ENCODE measurements at places on chromosomes 13 and 19.

- H3K4me1 ChIP-seq: no peaks in the 10 kb centered on the region
- DNase-seq: no peak
- H3K27ac ChIP-seq: no peak overlapping the region
- H3K27me3 ChIP-seq: no peaks in the 10 kb centered on the region
- H3K36me3 ChIP-seq: no peaks in the 10 kb centered on the region
Observed at GRCh38 chr13:67943116-67943515, 713.0 kb upstream of the PCDH9 start.

DNA sequence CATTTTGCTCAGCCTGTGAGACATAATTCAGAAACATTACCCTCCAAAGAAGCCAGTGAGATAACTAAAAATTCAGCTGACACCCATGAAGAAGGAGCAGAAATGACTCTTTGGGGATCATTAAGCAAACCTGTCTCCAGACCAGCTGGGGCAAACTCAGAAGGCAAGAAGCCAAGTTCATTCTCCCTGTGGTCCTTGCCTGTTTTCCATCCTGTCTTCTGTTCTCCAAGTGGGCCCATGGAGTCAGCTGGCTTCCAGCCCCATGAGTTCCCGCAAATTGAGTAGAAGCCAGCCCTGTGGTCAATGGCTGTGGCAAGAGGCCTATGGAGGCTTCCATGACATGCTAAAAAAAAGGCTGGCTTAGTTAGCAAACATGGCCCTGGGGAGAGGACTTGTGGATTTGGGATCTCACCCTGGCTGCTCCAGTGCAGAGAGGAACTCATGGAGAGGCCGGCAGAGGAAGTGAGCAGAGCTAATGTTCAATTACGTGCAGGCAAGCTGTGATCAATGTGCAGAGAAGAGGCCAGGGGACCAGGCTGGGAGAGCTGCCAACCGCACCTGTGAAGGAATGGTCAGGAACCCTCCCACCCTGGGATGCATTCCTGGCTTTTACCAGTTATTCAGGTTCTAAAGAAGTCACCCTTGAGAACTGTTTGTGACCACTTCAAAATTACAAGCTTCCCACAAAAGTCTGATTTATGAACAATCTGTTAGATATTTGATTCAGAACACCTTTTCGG, 229.1 kb downstream of the TSHZ3 start:
- DNase-seq: no peak
- no peak overlapping the region for H3K4me3 ChIP-seq
- no peaks in the 10 kb centered on the region for H3K4me1 ChIP-seq
- H3K27ac ChIP-seq: no peak overlapping the region

DNA sequence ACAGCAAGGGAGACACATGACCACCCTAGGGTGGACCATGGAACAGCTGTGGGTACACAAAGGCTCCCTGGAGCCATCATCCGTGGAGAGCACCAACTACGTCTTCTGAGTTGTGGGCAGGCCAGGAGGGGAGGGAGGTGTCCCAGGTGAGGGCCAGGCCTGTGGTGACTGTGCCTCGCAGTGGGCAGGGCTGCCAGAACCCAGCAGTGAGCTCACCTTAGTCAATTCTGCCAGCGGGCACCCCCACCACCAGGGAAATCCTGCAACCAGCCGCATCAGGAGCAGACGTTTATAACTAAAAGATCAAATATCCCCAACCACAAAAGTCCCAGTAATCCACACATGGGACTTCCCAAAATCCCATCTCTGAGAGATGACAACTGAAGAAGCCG, 19.6 kb downstream of the ELL start:
- H3K4me1 ChIP-seq: peaks cover 99% of the 10 kb centered on the region
- H3K4me3 ChIP-seq: no peak overlapping the region
- no peaks in the 10 kb centered on the region for H3K36me3 ChIP-seq
- H3K27ac ChIP-seq: peak overlapping the region; percentile 63

GRCh38 chr19:2602391-2603181, 99.9 kb downstream of the GNG7 start:
- no peaks in the 10 kb centered on the region for H3K27me3 ChIP-seq
- H3K4me1 ChIP-seq: no peaks in the 10 kb centered on the region
- DNase-seq: no peak
- no peak overlapping the region for H3K4me3 ChIP-seq
- H3K27ac ChIP-seq: no peak overlapping the region

GRCh38 chr13:44131069-44131614, 242.5 kb upstream of the SERP2 start:
- H3K36me3 ChIP-seq: no peaks in the 10 kb centered on the region
- H3K4me1 ChIP-seq: no peaks in the 10 kb centered on the region
- peaks cover 13% of the 10 kb centered on the region for H3K27me3 ChIP-seq
- DNase-seq: no peak
- no peak overlapping the region for H3K27ac ChIP-seq

GRCh38 chr19:7603919-7604318, 8.3 kb downstream of the CAMSAP3 start:
- no peaks in the 10 kb centered on the region for H3K36me3 ChIP-seq
- DNase-seq: no peak
- no peaks in the 10 kb centered on the region for H3K27me3 ChIP-seq
- H3K4me3 ChIP-seq: no peak overlapping the region

- peaks cover 19% of the 10 kb centered on the region for H3K27me3 ChIP-seq
- no peaks in the 10 kb centered on the region for H3K36me3 ChIP-seq
- H3K4me1 ChIP-seq: peaks cover 2% of the 10 kb centered on the region
- DNase-seq: no peak
- H3K4me3 ChIP-seq: no peak overlapping the region
Observed at GRCh38 chr13:51955816-51956603, 55.2 kb downstream of the ATP7B start.

- no peak overlapping the region for H3K4me3 ChIP-seq
- no peak overlapping the region for H3K27ac ChIP-seq
- H3K36me3 ChIP-seq: no peaks in the 10 kb centered on the region
- H3K4me1 ChIP-seq: peaks cover 16% of the 10 kb centered on the region
Observed at GRCh38 chr13:98507282-98507797, 69.6 kb downstream of the STK24 start.

DNA sequence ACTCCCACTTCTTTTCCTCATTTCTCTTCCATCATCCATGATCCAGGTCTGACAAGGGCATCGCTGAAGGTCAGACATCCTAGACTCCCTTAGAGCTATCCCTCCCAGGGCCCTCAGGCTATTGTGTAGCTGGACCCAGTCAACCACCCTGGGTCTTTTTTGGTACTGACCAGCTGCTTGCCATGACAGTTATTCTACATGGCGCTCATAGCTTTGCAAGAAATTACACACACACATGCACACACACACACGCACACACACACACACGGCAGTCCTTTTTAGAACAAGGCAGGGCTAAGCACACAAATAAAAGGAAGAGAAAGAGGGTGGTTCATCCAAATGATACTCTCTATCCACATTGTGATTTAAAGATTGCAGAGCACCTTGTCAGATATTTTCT, 18.3 kb downstream of the SIAH3 start:
- no peak overlapping the region for H3K27ac ChIP-seq
- DNase-seq: no peak
- H3K36me3 ChIP-seq: no peaks in the 10 kb centered on the region
- H3K4me1 ChIP-seq: no peaks in the 10 kb centered on the region
- no peaks in the 10 kb centered on the region for H3K27me3 ChIP-seq

- H3K4me1 ChIP-seq: no peaks in the 10 kb centered on the region
- no peak for DNase-seq
- no peak overlapping the region for H3K4me3 ChIP-seq
Observed at GRCh38 chr13:22926748-22927400, 253.9 kb upstream of the SGCG start.

GRCh38 chr19:41264581-41265394, 616 bp downstream of the HNRNPUL1 start:
- H3K4me3 ChIP-seq: peak overlapping the region; percentile 60
- peak overlapping the region; percentile 97 for H3K27ac ChIP-seq
- peaks cover 26% of the 10 kb centered on the region for H3K36me3 ChIP-seq
- peaks cover 10% of the 10 kb centered on the region for H3K4me1 ChIP-seq
- peak; percentile 26 for DNase-seq

- H3K4me3 ChIP-seq: no peak overlapping the region
- no peak overlapping the region for H3K27ac ChIP-seq
- no peaks in the 10 kb centered on the region for H3K4me1 ChIP-seq
- H3K27me3 ChIP-seq: no peaks in the 10 kb centered on the region
- H3K36me3 ChIP-seq: no peaks in the 10 kb centered on the region
- no peak for DNase-seq
Observed at GRCh38 chr13:59774491-59774971, 389.2 kb downstream of the DIAPH3 start.

GRCh38 chr19:55372316-55373081, 2.2 kb upstream of the IL11 start:
- H3K4me3 ChIP-seq: no peak overlapping the region
- H3K27me3 ChIP-seq: peaks cover 4% of the 10 kb centered on the region
- H3K27ac ChIP-seq: no peak overlapping the region
- no peaks in the 10 kb centered on the region for H3K4me1 ChIP-seq

DNA sequence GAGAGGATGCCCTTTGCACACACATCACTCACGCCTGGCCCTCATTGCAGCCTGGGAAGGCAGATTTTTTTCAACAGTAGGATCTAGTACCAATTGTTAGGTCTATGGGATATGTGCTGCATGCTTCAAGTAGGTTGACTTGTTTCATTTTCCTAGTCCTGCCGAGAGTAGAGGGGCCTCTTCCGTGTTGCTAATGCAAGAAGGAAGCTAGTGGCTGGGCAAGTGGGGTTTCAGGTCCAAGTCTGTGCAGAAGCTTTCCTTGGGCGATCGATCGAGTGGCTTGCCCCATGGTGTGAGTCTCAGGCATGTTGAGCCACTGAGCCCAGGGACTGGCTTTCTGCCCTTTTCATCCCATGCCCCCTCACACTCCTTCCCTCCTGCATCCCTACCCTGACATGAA, 13.7 kb downstream of the ILF3 start:
- H3K4me1 ChIP-seq: peaks cover 50% of the 10 kb centered on the region
- H3K27ac ChIP-seq: no peak overlapping the region
- H3K36me3 ChIP-seq: peaks cover 12% of the 10 kb centered on the region
- DNase-seq: no peak

GRCh38 chr19:47436712-47437401, 17.5 kb upstream of the MEIS3 start:
- DNase-seq: peak; percentile 77
- H3K27ac ChIP-seq: no peak overlapping the region
- peaks cover 83% of the 10 kb centered on the region for H3K27me3 ChIP-seq
- H3K4me3 ChIP-seq: no peak overlapping the region
- no peaks in the 10 kb centered on the region for H3K36me3 ChIP-seq
- H3K4me1 ChIP-seq: peaks cover 23% of the 10 kb centered on the region

GRCh38 chr19:45448887-45449299, 18.9 kb upstream of the FOSB start:
- peaks cover under 1% of the 10 kb centered on the region for H3K27me3 ChIP-seq
- DNase-seq: no peak
- H3K36me3 ChIP-seq: no peaks in the 10 kb centered on the region
- no peak overlapping the region for H3K4me3 ChIP-seq
- peak overlapping the region; percentile 97 for H3K27ac ChIP-seq
- peaks cover 4% of the 10 kb centered on the region for H3K4me1 ChIP-seq

- DNase-seq: no peak
- peaks cover 23% of the 10 kb centered on the region for H3K36me3 ChIP-seq
- H3K27me3 ChIP-seq: no peaks in the 10 kb centered on the region
- no peak overlapping the region for H3K4me3 ChIP-seq
- H3K4me1 ChIP-seq: no peaks in the 10 kb centered on the region
Observed at GRCh38 chr13:41250993-41251392, 12.4 kb downstream of the MTRF1 start.

DNA sequence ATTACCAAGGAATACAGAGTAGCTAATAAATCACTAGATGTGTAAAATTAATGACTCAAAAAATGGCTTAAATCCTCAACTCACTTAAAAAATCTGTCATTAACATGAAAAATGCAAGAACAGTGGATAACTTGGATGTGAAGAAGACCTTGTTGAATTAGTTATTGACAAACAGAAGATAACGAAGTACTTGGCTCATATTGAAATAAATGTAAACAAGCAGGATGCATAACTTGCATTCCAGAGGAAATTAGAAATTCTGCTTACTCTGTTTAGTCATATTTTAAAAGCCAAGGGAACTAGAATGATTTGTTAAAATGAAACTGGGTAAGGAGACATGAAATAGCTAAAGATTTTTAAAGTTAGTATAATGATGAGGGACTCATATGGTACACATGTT, 1812.2 kb downstream of the PCDH9 start:
- H3K27ac ChIP-seq: no peak overlapping the region
- H3K4me3 ChIP-seq: no peak overlapping the region
- no peaks in the 10 kb centered on the region for H3K36me3 ChIP-seq
- DNase-seq: no peak
- H3K4me1 ChIP-seq: no peaks in the 10 kb centered on the region
- H3K27me3 ChIP-seq: no peaks in the 10 kb centered on the region

DNA sequence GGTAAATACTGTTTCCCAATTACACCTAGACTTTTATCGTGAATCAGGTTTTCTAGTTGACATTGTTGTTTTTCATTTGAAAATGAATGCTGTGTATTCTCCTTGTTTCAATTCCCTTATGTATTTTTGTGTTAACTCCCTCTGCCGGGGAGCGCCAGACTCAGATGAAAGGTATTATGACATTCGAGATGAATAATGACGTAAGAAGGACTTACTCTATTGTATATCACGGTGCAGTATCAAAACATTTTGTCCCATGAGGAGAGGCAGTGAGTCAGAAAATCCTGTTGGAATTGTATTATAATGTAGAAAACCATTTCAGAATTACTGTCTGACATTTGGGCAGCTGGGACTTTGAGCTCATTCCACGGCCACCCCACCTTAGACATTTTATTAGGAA, 61.6 kb downstream of the LRCH1 start:
- H3K36me3 ChIP-seq: no peaks in the 10 kb centered on the region
- DNase-seq: no peak
- peaks cover 12% of the 10 kb centered on the region for H3K4me1 ChIP-seq
- H3K27me3 ChIP-seq: no peaks in the 10 kb centered on the region
- no peak overlapping the region for H3K4me3 ChIP-seq
- H3K27ac ChIP-seq: no peak overlapping the region

DNA sequence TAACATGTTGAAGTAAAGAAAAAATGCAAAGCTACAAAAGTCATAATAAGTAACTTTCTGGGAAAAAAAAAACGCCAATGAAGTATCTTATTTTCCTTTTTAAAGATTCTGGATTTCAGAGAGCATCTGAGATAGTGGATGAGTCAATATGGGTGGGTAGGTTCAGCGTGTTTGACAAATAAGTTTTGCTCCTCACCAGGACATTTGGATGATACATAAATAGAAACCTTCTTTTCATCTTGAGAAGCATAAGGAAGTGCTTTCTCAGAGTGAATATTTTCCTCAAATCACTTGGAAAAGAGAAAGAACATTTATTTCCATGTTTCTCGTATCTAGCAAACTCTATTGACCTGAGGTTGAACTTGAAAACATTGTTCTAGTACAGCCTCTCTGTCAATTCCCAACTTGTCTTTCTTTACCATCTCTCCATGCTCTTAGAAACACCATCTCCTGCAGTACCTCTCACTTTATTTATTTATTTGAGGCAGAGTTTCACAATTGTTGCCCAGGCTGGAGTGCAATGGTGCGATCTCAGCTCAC, 463.2 kb downstream of the KLF5 start:
- no peaks in the 10 kb centered on the region for H3K27me3 ChIP-seq
- no peaks in the 10 kb centered on the region for H3K36me3 ChIP-seq
- no peak overlapping the region for H3K27ac ChIP-seq
- peaks cover 5% of the 10 kb centered on the region for H3K4me1 ChIP-seq
- DNase-seq: no peak

- no peaks in the 10 kb centered on the region for H3K4me1 ChIP-seq
- H3K4me3 ChIP-seq: no peak overlapping the region
- H3K27ac ChIP-seq: peak overlapping the region; percentile 80
- DNase-seq: no peak
Observed at GRCh38 chr13:30773561-30773960, 38.2 kb downstream of the ALOX5AP start.
